ENCODE measurements at places on chromosomes 16 and 17.
A peak's percentile ranks its signal among the peaks of the same experiment; 100 is the strongest.

DNA sequence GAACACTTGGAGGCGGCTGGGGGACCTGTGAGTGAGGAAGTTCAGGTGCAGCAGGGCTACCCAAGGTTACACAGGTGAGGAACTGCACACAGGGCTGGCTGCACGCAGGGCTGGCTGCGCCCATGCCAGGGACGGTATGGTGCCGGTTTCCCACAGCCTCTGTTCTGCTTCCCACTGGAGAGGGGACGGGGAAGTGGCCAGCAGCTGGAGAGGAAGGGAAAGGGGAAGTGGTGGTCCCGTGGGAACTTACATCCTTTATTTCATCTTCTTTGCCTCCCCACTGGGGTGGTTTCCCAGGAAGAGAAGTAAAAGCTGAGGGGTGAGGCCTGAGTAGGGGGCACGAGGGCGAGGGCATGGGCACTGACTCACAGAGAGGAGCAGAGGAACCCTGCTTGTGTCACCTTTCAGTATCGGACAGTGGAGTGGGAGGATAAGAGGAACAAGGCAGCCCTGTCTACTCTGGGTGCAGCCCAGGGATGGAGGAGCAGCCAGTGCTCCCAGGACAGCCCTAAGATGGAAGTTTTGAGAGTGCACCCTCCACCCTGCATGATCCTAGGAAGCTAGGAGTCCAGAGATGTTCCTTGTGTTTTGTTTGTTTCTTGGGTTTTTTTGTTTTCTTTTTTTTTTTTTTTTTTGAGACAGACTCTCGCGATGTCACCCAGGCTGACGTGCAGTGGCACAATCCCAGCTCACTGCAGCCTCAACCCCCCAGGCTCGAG lies 25.5 kb upstream of the CDH1 start:
- no peak for DNase-seq

GRCh38 chr16:84633622-84634021 lies 14.7 kb upstream of the KLHL36 start:
- DNase-seq = peak; percentile 43

GRCh38 chr16:48525201-48526057 lies 84.6 kb downstream of the N4BP1 start:
- no peak for DNase-seq

DNA sequence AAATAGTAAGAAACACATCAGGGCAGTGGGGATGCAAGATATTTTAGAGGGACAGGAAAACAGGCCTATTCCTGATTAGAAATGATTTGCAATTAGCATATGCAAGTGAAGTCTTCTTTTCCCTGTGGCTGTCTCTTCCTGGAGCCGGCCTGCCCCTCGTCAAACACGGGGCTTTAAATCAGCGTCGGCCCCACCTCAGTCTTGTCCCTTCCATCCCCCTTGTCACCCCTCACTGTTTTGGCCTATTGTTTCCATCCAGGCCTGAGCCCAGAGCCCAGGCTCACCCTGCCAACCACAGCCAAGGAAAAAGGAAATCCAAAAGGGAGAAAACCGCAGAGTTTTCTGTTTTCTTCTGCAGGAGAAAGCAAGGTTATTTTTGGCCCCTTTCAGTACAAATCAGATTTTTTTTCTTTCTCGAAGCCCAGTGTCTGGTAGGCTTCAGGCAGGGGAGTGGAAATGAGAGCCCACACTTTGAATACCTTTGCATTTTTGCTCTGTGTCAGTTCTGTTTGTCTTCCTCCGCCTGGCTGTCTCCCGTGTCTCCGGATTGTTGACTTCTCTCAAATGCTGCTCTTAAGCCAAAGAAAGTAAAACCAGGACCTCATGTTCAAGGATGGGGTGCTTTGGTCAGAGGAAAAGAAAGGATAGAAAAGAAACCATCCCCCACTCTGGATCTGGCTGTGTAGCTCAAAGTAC lies 399.9 kb upstream of the CDH11 start:
- no peak for DNase-seq

- no peak for DNase-seq
These were observed 123.8 kb downstream of the SMG6 start for GRCh38 chr17:2179615-2180295.

- DNase-seq = no peak
These were observed 406.7 kb upstream of the MAF start for GRCh38 chr16:80007231-80007630.

DNA sequence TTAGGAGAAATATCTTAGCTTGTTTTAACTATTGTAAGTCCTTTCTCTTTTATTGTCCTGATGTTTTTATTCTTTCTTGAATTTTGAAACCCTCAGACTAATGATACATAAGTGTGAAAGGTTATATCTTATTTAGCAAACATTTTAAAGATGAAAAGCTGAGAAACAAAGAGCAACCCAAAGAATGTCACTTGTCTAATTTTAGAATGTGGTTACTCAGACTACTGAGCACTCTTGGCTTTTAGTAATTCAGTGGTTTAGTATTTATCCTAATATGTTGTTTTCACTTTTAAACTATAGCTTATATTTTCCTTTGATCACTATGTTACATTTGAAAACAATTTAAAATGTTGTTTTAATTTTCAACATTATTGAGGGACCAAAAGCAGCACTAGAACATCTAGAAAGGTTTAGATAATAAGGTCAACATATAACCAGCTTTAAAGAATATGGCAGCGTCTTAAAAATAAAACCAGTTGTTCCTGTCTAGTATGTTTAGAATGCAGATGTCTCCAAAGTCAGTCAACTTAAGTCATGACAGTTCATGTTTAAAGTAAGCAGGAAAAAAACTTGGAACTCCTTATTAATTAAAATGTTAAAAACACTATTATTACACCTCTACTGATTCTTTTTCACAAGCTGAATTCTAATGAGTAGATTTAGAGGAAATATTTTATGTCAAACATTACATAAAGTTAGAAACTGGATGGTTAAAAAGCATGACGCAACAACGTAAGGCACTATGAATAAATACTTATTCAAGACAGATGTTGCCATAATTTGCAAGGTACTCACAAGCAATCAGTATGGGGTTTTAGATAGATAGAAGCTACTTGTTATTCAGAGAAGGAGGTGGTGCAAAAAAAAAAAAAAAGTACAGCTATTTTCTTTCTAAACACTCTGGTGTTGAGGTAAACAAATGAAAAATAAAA lies 2.4 kb downstream of the MBTD1 start:
- DNase-seq = no peak

- DNase-seq = no peak
These were observed 9.5 kb downstream of the HOXB4 start for GRCh38 chr17:48568499-48569239.

DNA sequence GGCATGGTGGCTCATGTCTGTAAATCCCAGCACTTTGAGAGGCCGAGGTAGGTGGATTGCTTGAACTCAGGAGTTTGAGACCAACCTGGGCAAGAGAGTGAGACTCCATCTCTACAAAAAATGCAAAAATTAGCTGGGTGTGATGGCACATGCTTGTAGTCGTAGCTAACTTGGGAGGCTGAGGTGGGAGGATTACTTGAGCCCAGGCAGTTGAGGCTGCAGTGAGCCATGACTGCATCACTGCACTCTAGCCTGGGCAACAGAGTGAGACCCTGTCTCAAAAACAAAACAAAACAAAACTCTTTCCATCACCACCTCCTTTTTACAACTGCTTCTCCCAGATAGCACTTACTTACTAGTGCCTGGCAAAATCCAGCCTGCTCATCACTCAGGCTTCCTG lies 214.0 kb downstream of the ZFHX3 start:
- DNase-seq = no peak

DNA sequence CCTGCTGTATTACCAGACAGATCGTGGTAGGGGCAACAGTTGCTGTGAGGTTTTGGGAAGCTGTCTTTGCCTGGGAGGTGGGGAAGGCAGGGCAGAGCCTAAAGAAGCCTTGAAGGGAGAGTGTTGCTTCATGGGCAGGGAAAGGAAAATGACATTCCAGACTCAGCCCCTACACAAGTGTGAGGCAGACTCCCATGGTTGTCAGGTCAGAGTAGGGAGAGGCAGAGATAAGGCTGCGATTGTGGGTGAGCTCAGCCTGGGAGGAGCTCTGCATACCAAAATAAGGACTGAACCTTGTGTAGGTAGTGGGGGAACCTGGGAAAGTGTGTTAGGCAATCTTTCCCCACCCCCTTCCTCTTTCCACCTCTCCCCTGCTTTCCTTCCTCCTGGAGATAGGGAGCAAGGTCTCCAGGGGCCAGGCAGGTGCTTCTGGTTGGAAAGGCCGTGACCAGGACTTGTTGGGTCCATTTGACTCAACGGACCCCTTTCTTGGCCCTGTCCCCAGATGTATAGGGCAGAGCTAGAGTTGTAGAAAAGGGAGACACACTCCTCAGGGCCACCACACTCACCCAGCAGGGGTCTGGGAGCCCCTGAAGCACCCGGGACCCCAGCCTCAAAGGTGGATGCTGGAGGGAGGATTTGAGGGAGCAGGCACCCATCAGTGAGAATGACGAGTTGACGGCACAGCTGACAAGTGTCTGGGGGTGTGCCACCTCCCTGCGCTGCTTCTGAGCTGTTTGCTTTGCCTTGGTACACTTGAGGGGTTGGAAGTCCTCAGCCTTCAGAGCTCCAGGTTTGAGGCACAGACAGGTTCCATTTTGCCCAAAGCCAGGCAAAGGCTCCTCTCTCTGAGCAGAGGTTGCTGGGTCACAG lies 18.5 kb upstream of the TOB1 start:
- no peak for DNase-seq

GRCh38 chr16:82979406-82980111 lies 352.8 kb downstream of the CDH13 start:
- DNase-seq = no peak

- no peak for DNase-seq
These were observed 14.0 kb downstream of the ERN1 start for GRCh38 chr17:64115822-64116534.

DNA sequence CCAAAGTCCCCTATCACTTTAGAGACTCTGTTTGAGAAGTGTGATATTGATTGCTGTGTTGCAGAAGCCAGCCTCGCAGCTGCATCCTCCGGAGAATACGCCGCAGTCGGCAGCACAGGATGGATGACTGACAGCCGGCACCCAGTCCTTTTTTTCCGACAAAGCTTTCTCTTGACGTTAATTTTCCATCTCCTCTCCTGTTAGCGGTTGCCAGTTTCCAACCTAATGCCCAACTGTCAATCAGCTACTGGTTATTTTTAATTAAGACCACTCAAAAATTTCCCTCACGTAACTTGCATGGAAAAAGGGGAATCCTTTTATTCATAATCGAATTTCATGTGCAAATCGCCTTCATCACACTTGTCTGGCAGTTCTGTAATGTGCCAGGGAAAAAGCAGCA lies 953.9 kb downstream of the CDH11 start:
- no peak for DNase-seq

GRCh38 chr17:75635610-75636202 lies 2.5 kb downstream of the SMIM5 start:
- no peak for DNase-seq

GRCh38 chr16:52827456-52827855 lies 225.2 kb downstream of the CHD9NB start:
- DNase-seq = no peak

- no peak for DNase-seq
These were observed 15.5 kb downstream of the TK2 start for GRCh38 chr16:66534376-66534799.

DNA sequence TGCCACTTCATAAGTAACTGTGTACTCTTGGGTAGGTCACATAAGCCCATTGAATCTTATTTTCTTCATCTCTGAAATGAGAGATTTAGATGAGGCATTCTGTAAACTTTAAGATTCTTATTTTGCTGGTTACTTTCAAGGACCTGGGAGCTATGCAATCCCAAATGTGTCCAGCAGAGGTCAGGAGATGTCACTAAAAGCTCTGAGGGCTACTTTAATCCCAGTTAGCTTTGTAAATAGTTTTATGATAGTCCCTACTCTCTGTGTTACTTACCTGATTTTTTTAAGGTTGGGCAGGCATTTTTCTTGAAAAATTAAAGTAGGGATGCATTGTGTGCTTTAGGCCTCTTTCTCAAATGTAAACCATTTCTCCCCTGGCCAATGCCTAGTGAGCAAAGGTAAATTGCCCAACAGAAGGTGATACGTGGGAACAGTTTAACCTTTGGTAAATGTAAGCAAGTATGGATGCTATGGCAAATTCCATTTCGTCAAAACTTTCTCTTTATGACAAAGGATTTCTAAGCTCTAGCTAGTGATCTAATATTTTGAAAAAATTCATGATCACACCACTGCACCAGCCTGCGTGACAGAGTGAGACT lies 57.1 kb upstream of the WSB1 start:
- peak; percentile 60 for DNase-seq

DNA sequence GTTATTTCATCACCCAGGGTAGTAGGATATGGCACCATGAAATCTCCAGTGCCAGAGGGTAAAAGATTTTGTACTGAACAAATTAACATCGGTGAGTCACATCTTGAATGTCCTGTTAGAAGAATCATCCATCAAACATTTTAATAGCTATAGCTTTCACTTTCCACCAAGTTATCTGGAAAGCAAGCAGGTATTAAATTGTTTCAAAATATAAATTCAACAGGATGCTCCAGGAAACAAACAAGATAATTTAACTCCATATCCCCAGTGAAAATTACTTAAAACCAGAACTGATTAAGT lies 2.4 kb downstream of the VEZF1 start:
- no peak for DNase-seq

DNA sequence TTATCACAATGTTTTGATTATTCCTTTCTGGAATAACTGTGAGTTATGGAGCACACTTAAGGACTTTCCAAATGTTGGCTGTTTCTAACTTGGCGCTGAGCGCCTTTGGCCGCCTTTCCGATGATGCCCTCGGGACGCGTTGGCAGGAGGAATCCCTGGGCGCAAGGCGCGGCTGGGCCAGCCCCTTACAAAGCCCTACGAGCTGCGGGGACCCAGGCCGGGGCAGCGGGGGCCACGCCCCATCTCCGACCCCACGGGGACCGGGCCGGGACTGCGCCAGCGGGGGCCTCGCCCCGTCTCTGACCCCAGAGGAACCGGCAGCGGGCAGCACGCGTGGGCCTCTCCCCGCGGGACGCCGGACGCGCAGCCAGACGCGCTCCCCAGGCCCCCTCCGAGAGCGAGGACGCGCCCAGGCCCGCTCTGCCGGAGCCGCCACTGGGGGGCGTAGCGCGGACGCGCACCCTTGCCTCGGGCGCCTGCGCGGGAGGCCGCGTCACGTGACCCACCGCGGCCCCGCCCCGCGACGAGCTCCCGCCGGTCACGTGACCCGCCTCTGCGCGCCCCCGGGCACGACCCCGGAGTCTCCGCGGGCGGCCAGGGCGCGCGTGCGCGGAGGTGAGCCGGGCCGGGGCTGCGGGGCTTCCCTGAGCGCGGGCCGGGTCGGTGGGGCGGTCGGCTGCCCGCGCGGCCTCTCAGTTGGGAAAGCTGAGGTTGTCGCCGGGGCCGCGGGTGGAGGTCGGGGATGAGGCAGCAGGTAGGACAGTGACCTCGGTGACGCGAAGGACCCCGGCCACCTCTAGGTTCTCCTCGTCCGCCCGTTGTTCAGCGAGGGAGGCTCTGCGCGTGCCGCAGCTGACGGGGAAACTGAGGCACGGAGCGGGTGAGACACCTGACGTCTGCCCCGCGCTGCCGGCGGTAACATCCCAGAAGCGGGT lies at the start of gene GAA:
Gene GAA, plus strand, starts transcription at position 571 of the 935 bp plus-strand sequence. CDS start 3,006 bp downstream, outside the sequence.
- peak; percentile 87 for DNase-seq

- DNase-seq = no peak
These were observed 46.6 kb downstream of the PECAM1 start for GRCh38 chr17:64343833-64344637.

- peak; percentile 33 for DNase-seq
These were observed 161.4 kb upstream of the MPHOSPH6 start for GRCh38 chr16:82331397-82331796.

- no peak for DNase-seq
These were observed 30.9 kb upstream of the DYNLRB2 start for GRCh38 chr16:80509872-80510271.

- no peak for DNase-seq
These were observed 4.4 kb upstream of the HASPIN start for GRCh38 chr17:3719265-3719664.

- DNase-seq = no peak
These were observed at the start of gene BCO1 for GRCh38 chr16:81238296-81239011. TSS of gene BCO1 (plus strand) at chr16:81238689. CDS start at chr16:81238909, 220 bp downstream.

- DNase-seq = no peak
These were observed 834 bp upstream of the TXNDC11 start for GRCh38 chr16:11743308-11744074.
